ENCODE measurements at places on chromosomes 2 and 18.

DNA sequence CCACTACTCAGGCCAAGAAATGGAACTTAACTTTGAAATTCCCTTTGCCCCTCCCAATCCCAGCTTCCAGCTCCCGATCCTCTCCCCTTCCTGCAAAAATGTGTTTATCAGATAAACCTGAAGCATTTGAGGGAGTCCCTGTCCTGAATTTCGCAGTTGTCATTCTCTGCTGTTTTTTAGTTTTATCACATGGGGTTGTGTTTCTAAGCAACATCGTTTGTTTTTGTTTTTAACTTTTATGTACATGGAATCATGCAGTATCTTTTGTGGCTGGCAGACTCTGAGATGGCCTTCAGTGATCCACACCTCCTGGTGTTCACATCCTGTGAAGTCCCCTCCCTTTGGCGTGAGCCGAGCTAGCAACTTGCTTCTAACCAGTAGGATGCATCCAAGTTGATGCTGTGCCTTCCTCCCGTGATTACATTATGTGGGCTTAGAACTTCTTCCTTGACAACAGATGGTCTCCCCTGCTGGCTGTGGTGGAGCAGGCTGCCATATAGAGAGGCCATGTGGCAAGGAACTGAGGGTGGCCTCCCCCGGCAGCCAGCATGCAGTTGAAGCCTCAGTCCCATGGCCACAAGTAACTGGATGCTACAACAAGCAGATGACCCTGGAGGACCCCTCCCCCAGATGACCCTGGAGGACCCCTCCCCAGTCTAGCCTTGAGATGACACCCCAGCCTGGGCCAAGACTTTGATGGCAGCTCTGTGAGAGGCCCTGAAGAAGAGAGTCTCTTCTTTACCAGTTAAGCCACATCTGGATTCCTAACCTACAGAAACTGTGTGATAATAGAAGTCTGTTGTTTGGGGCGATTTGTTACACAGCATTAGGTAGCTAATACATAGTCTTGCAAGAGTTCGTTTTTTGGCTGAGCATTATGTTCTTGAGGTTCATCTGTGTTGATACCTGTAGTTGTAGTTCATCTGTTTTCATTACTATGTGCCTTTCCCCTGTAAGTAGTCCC lies 27.7 kb downstream of the SH3BP4 start:
- no peak for DNase-seq

DNA sequence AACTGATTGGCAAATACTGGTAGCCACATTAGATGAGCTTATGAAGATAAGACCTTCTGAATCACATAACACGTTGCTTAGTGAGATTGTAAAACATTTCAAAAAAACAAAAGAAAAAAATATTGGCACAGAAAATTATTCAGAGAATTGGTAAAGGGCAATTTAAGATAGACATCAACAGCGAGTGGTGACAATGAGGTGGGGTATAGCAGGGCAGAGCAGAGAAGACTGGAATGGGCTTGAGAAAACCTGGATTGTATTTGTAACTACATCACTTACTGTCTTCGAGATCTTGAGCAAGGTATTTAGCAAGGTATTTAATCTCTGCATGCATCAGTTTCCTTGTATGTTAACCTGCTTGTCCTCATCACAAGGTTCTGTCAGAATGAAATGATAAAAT lies 313.0 kb upstream of the MEIS1 start:
- DNase-seq = no peak

DNA sequence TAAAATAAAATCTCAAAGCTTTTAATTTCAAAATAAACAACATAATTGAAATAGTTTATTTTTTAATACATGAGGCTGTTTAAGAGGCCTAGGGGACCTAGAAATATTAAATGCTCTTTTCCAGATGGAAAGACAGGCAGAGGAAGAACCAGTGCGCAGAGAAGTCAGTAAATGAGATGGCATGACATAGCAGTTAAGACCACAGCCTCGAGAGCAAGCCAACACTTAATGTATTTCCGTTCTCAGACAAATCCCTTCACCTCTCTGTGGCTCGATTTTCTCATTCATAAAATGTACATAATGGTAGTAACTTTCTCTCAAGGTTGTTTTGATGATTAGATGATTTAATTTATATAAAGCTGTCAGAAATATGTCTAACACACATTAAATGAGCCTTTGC lies 405.1 kb upstream of the CWC22 start:
- no peak for DNase-seq

DNA sequence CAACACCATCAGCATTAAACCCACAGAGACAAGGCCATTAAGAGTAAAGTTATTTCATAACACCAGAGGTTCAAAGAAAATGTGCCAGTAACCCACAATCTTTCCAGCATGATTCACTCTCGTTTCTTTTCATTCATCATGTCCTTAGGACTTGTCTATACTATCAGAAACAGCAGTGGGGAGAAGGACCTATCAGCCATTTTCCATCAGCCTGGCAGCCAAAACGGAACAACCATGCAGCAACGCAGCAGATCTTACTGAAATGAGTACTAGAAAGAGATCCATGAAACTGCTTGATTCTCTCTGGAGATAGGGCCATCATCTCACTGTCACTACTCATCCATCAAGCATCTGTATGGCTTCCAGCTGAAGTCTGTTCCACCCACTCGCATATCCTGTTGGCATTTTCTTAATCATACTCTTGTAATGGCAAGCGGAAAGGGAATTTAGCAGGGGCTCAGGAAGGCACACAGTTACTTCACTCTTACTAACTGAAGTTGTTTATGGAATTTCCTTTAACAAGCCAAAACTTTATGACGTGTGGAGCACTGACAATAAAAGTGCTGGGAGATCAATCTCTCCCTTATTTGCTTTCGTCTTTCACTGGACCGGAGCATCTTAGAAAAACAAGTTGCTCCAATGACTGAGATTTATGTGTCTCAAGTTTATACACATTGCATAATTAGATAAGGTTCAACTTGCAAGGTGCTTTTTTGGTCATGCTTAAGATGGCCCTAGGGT lies 69.7 kb downstream of the EPHA4 start:
- DNase-seq = no peak

DNA sequence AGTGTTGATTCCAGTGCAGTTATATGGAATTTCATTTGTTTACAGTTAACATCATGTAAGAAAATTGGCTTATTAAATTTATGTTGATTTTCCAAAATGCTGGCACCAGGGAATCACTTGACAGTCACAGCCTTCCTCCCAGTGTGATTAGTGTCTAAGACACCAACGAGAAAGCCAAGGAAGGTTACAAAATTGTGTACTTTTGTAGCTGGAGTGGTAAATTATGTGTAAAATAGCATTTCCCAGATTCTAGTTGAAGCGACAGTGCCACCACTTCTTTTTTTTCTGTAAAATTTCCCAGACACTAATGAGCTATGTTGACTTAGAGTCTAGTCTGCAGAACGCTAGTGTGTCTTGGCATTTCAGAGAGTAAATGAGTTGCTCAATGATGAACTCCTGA lies 101.3 kb downstream of the NCK2 start:
- DNase-seq = no peak

DNA sequence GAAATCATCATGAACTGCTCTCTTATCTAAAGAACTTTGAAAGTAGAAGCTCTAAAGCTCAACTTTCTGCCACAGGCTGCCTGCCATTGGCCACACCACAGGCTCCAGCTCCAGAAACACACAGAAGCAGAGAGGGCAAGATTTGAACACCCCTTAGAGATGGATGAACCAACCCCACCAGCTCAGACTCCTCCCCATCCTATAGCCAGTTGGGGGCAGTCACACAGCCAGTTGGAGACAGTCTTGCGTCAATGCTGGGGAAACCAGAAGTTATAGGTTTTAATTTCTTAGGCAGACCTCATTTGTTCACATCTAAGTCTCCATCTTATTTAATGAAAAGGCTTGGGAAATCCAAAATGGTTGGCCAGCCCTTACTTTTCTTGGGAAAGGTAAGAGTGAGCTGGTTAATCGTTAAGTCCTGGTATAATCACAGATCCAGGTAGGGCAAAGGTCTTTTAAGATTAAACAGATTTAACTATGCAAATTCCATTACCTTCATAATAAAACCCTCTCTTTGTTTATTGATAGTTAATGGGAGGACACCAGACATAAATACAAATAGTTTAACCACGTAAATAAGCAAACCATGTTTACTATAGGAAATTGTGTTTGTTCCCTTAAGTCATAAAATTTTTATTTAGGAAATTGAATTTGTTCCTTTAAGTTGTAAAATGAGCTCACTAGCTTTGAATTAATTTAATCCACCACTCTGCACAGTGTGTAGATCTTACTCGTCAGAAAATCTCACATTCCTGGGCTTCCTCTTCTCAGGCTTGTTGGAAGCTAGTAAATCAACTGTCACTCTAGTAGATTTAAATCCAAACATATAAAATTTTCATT lies 28.0 kb downstream of the MRO start:
- no peak for DNase-seq

All from activated naive CD4-positive, alpha-beta T cell (primary cell).